ENCODE measurements at places on chromosomes 2 and 18. TPM values are rescaled to one million over a fixed set of nuclear protein-coding genes. Genes with fewer than 3 reads are reported as not detected.

DNA sequence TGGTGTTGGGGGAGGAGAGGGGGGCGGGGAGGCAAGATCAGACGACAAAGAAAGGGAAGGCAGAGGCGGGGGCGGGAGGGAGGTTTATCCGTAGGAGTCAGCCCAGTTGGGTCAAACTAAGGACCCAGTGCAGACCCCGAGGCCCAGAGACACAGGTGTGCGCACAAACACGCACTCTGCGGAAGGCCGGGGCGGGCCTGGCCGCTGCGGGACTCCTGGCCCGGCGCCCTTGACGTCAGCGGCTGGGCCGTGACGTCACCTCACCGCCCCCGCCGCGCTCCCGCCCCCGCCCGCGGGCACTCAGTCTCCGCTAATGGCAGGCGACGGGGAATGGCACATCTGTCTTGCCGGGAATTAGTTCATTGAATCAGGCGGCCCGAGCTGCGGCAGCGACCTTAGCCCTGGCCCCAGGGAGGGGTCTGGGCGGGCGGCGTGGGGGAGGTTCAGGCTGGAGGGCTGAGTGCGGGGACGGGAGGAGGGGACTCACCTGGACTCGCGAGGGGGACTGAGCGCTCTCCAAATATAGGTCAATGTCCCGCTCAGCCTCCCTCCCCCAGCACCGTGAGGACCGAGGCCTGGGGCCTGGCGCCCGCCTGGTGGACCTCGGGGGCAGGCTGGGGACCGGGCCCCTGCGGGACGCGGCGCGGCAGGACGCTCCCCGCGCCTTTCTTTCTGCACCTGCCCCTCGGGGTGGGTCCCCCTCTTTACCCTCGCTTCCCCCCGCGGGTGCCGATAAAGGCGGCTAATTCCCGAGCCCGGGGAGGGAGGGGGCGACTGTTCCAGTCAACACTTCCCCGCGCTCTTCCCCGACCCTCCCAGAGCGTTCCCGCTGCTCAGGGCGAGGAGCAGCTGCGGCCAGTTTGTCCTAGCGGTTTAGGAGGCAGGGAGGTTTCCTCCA lies 15.5 kb upstream of the ECEL1 start:
- H3K36me3 ChIP-seq = no peaks in the 10 kb centered on the region
- peaks cover 6% of the 10 kb centered on the region for H3K27me3 ChIP-seq
- peaks cover 6% of the 10 kb centered on the region for H3K4me1 ChIP-seq
- no peak overlapping the region for H3K4me3 ChIP-seq
- H3K27ac ChIP-seq = no peak overlapping the region

CYS1 gene
- total RNA-seq = not detected

NGEF gene
- total RNA-seq = not detected

DNA sequence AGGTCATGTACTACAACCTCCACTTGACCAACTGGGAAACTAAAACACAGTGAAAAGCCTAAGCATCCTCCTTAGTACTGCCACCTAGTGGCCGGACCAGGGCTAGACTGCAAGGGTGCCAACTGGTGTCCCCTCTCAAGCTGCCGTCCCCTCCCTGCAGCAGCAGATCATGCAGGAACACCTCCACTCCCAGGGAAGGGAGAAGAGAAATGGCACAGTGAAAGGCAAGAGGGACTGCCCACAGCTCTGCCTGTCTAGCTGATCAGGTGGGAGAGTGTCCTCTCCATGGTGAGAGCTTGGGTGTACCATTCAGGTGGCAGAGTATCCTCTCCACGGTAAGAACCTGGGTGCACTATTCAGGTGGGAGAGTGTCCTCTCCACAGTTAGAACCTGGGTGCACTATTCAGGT lies 78.1 kb downstream of the AAK1 start:
- DNase-seq = peak; percentile 71
- H3K36me3 ChIP-seq = no peaks in the 10 kb centered on the region
- no peaks in the 10 kb centered on the region for H3K27me3 ChIP-seq

GRCh38 chr2:59957504-59957903 lies 596.0 kb downstream of the BCL11A start:
- H3K27ac ChIP-seq = no peak overlapping the region
- no peak overlapping the region for H3K4me3 ChIP-seq
- no peaks in the 10 kb centered on the region for H3K27me3 ChIP-seq
- no peak for DNase-seq

DCDC2C gene
- total RNA-seq = not detected

DNA sequence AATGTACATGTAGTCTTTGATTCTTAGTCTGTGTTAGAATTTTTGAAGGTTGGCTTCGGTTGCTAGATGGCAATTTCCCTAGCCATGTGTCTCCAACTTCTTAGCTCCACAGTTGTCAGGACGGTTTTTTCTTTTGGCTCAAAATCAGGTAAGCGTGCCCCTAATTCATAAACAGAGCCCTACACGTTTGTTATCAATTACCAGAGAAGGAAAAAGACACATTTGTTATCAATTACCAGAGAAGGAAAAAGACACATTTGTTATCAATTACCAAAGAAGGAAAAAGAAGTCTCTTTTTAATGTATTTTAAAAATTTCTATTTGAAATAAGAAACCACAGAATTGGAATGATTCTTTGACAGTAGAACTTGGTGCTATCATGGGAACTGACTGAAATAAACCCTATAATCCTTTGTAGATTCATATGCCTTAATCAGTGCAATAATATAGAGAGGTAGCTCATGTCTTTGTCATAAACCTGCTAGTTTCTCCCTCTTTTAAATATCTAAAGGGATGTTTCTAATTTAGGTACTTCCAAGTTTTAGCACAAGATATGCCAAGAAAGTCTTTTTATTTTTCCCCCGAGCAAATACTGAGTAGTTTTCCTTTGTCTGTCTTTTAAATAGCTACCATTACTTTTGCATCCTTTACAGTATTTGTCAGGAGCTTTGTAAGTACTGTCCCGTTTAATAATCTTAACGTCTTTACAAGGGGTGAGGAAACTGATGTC lies 35.9 kb downstream of the CAMKMT start:
- no peaks in the 10 kb centered on the region for H3K27me3 ChIP-seq
- no peak overlapping the region for H3K27ac ChIP-seq
- no peak for DNase-seq
- H3K4me1 ChIP-seq = no peaks in the 10 kb centered on the region
- no peaks in the 10 kb centered on the region for H3K36me3 ChIP-seq
- no peak overlapping the region for H3K4me3 ChIP-seq

ABCG8 gene
- total RNA-seq = not detected

DNA sequence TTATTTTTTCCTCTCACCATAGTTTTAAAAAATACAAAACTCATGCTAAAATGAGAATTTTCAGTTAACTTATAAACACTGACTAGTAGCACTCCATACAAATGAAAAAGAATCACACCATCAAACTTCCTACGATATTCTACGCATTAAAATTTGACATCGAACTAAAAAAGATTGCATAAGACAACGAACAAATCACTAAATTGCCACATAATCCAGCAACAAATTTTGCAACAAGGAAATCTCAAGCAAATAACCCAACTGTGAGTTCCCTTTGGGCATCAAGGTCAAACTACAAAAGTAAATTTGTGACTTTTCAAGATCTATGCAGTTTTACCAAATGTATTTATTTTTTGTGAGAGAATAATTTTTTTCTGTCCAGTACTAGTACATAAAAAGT lies 1.5 kb downstream of the MAP3K2 start:
- H3K27me3 ChIP-seq = no peaks in the 10 kb centered on the region
- H3K27ac ChIP-seq = no peak overlapping the region
- no peak for DNase-seq
- H3K36me3 ChIP-seq = peaks cover 6% of the 10 kb centered on the region

- no peaks in the 10 kb centered on the region for H3K27me3 ChIP-seq
- DNase-seq = no peak
- H3K4me3 ChIP-seq = no peak overlapping the region
- H3K36me3 ChIP-seq = no peaks in the 10 kb centered on the region
- H3K4me1 ChIP-seq = peaks cover 49% of the 10 kb centered on the region
Measured at GRCh38 chr2:168752361-168752760, 50.1 kb upstream of the NOSTRIN start.

- no peaks in the 10 kb centered on the region for H3K4me1 ChIP-seq
- H3K27me3 ChIP-seq = peaks cover 4% of the 10 kb centered on the region
- no peak overlapping the region for H3K27ac ChIP-seq
Measured at GRCh38 chr2:12910431-12910830, 193.7 kb downstream of the TRIB2 start.

AP1S3 gene
- 3.7 TPM for total RNA-seq

GRCh38 chr18:77517901-77518300 lies 268.3 kb downstream of the GALR1 start:
- no peaks in the 10 kb centered on the region for H3K27me3 ChIP-seq
- no peak overlapping the region for H3K27ac ChIP-seq
- no peak for DNase-seq
- H3K4me3 ChIP-seq = no peak overlapping the region

ST8SIA3 gene
- total RNA-seq = not detected

ZSWIM2 gene
- total RNA-seq = not detected

GDF7 gene
- 0.17 TPM for total RNA-seq

SFTPB gene
- not detected for total RNA-seq

- H3K4me1 ChIP-seq = no peaks in the 10 kb centered on the region
- H3K27me3 ChIP-seq = no peaks in the 10 kb centered on the region
- H3K36me3 ChIP-seq = no peaks in the 10 kb centered on the region
- H3K27ac ChIP-seq = no peak overlapping the region
- H3K4me3 ChIP-seq = no peak overlapping the region
- DNase-seq = peak; percentile 39
Measured at GRCh38 chr18:48228301-48228715, 180.9 kb downstream of the ZBTB7C start.

GRCh38 chr18:7447318-7448028 lies 119.6 kb upstream of the PTPRM start:
- H3K27ac ChIP-seq = no peak overlapping the region
- no peaks in the 10 kb centered on the region for H3K36me3 ChIP-seq
- no peak for DNase-seq
- no peak overlapping the region for H3K4me3 ChIP-seq

DNA sequence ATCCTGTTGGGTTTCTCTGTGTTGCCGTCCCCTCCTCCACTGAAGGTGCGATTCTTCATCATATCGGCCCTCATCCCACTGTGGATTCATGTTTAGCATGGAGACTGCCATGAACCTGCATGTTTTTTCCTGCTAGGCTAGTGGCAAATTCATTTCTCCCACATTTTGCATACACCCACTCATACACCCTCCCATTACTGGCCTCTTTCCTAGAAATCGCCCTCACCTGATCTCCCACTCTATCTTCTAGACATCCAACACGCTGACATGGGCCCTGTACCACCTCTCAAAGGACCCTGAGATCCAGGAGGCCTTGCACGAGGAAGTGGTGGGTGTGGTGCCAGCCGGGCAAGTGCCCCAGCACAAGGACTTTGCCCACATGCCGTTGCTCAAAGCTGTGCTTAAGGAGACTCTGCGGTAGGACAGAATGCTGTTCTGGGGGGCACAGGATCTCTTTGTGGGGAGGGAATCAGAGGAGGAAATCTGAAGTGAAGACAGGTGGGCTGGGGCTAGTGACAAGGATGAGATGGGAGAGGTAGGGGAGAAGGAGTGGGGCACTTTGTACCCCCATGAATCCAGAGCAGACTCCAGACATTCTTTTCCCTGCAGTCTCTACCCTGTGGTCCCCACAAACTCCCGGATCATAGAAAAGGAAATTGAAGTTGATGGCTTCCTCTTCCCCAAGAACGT lies 17.7 kb downstream of the PRKAG3 start:
- no peaks in the 10 kb centered on the region for H3K36me3 ChIP-seq
- peaks cover 4% of the 10 kb centered on the region for H3K27me3 ChIP-seq
- no peaks in the 10 kb centered on the region for H3K4me1 ChIP-seq
- H3K4me3 ChIP-seq = no peak overlapping the region

GRCh38 chr2:46116553-46116991 lies 180.6 kb upstream of the EPAS1 start:
- H3K27me3 ChIP-seq = no peaks in the 10 kb centered on the region
- DNase-seq = no peak
- no peaks in the 10 kb centered on the region for H3K36me3 ChIP-seq
- no peak overlapping the region for H3K4me3 ChIP-seq

GRCh38 chr2:57141269-57141668 lies 905.3 kb upstream of the VRK2 start:
- no peaks in the 10 kb centered on the region for H3K27me3 ChIP-seq
- no peak for DNase-seq
- no peak overlapping the region for H3K27ac ChIP-seq
- no peaks in the 10 kb centered on the region for H3K36me3 ChIP-seq
- H3K4me3 ChIP-seq = no peak overlapping the region

DNA sequence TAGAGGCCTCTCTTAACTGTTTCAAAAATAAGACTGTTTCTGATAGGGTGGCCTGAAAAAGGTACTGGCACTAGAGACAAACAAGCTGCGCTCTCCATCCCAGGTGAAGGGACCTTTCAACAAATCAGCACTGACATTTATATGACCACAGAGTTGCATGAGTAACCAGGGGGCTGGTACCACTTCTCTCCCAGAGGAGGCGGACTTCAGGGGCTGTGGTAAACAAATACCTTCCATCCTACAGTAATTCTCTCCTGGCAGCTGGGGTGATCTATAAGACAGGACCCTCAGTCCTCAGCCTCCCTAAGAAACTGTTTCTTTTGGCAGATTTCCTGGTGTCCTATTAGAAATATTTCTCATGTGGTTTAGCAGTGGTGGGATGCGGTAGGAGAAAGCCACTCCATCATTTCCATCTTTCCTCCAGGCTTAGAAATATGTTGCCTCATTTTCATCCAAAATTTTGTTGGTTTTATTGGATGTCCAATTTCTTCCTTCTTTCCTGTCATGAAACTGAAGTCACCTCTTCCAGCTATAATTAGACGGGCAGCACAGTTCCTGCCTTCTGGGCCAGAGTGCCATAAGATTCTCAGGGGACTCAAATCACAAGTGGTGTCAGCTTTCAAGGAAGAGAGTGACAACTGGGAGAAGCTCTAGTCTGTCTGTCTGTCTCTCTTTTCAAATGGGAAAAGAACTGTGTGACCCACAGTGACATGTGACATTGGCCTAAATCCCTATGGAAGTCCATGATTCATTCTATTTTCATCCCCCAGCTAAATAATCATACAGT lies 96.4 kb downstream of the CYRIA start:
- H3K27ac ChIP-seq = no peak overlapping the region
- no peak for DNase-seq
- no peaks in the 10 kb centered on the region for H3K4me1 ChIP-seq

DNA sequence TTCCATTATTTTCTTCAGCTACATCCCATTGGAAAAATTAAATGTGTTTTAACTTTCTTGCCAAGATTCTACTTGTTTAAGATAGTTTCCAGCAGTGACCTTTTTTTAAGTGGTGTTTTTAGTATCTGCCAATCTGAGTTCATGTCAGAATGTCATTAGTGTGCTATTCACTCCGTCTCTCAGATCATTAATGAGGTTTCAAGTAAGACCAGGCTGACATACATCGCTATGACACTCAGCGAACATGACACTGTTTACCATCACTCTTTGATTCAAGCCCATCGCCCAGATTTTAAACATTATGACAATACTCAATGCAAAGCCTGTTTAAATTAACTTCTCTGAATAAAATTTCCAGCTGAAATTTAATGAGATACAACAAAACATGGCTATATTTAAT lies 272.0 kb upstream of the KYNU start:
- no peak overlapping the region for H3K27ac ChIP-seq
- no peaks in the 10 kb centered on the region for H3K36me3 ChIP-seq
- H3K4me1 ChIP-seq = no peaks in the 10 kb centered on the region
- no peak overlapping the region for H3K4me3 ChIP-seq
- DNase-seq = no peak
- H3K27me3 ChIP-seq = no peaks in the 10 kb centered on the region

HADHB gene
- total RNA-seq = 58.9 TPM

All from CD4-positive, CD25-positive, alpha-beta regulatory T cell (primary cell).